Daoy (cell line): ENCODE measurements at places on chromosomes 1 and 21. TPM values are rescaled to one million over a fixed set of nuclear protein-coding genes. Genes with fewer than 3 reads are reported as not detected.

CD84 gene
- not detected in 2 replicates for total RNA-seq

FCRL2 gene
- total RNA-seq, result not detected in 2 replicates

SAMSN1 gene
- total RNA-seq, result 0.63 TPM in 1 of 2 replicates, not detected in the other

MAN1A2 gene
- 45.9 and 46.5 TPM in 2 replicates for total RNA-seq

CLEC20A gene
- not detected in 2 replicates for total RNA-seq

PRAMEF20 gene
- total RNA-seq, result not detected in 2 replicates

DNA sequence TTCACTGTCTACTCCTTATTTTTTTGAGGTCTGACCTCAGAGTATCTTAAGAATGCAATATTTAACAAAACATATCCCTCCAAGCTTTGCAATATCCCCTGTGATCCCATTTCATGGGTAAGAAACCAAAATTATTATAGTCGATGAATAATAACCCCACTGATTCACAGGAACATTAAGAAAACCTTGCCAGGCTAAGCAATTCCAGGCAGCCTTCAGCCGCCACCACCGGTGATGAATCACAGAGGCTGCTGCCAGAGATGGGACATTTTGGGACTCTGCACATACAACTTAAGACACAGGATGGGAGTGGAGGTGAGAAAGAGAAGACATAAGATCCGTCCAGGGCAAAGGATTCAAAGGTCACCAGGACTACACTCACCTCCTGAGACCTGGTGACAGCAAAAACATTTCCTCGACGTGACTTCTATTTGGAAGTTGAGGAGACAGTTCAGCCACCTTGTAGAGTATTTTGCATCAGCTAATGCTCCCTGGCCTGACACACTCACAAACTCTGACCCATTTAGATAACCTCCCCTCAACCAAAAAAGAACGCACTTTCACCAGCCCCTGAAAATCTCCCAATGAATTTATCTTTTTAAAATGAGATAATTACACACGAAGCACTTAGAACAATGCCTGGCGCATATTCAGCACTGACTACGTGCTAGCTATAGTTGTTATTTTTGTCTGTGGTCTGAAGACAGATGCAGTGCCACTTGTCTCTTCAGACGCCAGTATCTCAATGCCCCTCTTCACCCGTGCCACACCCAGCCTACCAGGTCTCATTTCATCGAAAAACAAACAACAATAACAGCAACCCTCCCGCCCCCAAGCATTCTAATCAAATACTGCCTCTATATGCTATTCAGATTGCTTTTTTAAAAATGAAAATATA, 17.8 kb upstream of the OVAAL start:
- peak; percentile 32 for DNase-seq

DNA sequence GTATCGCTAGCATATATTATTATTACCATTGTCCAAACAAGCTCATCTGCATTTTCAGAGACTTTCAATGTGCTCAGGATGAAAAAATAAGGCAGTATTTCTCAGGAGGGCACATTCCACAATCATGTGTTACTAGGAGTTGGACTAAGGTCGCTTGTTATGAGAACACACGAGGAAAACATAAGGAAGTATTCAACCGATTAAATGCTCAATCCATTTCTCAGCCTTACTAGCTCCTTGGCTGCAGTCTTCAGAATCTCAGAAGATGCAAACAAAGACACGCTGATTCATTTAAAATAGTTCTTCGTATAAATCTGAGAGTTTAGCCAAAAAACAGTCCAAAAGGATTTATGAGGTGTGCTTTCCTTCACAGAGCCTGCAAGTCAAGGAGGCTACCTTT, 82.0 kb upstream of the JAK1 start:
- no peak for DNase-seq

DNA sequence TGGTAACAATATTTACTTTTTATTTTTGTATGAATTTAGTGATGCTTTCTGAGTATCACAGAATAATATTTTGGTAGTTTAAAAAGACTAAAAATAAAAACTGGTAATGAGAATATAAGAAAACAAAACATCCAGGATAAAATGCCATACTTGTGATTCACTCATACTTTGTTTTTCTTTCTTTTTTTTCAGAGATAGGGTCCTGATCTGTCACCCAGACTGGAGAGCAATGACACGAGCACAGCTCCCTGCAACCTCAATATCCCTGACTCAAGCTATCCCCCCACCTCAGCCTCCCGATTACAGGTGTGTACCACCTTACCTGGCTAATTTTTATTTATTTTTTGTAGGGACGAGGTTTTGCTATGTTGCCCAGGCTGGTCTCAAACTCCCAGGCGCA, 64.2 kb upstream of the ADAM30 start:
- DNase-seq, result peak; percentile 30

- no peak for DNase-seq
Measured at GRCh38 chr1:2523191-2523890, 3.1 kb downstream of the PANK4 start.

- no peak for DNase-seq
Measured at GRCh38 chr1:203554071-203554470, 60.1 kb downstream of the OPTC start.

DNA sequence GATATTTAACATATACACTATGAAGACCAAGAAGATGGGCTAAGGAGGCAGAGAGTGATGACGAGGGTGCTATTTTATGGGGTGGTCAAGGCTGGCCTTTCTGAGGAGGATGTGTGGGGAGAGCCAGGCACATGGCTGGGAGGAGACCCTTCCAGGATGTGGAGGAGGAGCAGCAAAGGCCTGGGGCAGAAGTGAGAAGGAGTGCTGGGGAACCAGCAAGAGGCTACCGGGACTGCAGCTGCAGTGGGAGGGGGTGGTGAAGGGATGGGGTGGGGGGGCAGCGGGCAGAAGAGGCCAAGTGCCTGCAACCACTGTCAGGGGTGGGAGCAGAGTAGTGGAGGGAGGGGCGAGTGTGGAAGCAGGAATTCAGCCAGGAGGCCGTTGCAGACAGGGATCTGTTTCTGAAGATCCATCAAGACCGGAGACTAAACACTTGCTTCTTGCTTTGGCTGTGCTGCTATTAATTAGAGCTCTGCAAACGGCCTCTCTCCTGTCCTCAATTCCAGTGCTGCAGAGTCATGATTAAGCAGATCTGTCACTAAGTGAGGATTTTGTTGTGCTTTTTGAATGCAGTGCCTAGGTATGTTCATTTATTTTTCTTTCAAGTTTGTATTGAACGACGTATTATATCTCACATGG, 89.9 kb downstream of the IER5 start:
- no peak for DNase-seq

DNA sequence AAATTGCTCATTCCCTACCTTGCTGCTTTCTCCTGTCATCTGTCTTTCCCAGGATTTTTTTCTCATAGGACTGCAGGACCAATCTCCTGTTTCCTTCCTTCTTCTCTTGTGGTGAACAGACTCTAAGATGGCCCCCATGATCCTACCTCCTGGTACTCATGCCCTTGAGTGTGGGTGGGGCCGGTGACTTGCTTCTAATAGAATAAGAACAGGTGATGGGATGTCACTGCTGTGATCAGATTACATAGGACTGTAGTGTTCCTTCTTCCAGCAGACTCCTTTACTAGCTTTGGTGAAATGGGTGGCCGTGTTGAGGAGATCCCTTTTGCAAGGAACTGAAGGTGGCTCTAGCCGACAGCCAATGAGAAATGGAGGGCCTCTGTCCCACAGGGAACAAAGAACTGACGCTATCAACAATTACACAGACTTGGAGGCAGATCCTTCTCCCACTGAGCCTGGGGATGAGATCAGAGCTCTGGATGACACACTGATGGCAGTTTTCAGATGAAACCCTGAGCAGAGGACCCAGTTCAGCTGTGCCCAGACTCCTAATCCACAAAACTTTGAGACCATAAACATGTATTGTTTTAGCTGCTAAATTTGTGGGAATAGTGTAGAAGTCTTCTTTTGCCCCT, 7.5 kb downstream of the GSTM3 start:
- no peak for DNase-seq

- DNase-seq, result no peak
Measured at GRCh38 chr1:207056673-207057072, 3.6 kb downstream of the PFKFB2 start.

DNA sequence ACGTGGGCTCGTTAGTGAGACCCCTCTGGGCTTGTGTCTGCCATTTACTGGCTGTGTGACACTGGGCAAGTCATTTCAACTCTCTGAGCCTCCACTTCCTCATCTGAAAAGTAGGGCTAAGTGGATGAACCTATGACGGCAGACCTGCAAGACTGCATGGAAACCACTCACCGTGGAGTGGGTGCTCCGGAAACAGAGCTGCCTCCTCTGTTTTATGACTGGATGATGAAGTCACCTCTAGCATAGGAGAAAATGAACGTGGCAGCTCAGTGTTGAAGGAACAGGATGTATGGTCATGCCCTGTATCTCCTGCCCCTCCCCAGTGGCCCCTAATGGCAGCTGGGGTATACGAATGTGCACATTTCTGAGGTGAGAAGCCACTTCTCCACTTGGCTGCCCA, 40.5 kb downstream of the STPG1 start:
- no peak for DNase-seq

DNA sequence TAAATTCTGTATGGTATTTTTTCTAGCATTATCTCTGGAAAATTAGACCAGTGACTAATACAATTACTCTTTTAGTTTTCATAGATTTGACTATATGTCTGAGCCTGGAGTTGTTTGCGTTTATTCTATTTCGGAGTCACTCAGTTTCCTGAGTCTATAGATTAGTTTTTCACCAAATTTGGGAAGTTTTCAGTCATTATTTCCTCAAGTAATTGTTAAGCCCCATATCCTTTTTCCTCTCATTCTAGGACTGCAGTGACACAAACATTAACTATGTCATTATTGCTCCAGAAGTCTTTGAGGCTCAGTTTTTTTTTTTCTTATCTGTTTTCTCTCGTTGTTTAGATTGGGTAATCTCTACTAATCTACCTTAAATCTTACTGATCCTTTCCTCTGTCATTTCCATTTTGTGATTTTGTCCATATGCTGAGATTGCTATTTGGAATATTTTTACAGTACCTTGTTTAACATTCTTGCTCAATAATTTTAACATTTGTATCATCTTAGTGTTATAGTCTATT, 886.2 kb downstream of the LTN1 start:
- no peak for DNase-seq

DNA sequence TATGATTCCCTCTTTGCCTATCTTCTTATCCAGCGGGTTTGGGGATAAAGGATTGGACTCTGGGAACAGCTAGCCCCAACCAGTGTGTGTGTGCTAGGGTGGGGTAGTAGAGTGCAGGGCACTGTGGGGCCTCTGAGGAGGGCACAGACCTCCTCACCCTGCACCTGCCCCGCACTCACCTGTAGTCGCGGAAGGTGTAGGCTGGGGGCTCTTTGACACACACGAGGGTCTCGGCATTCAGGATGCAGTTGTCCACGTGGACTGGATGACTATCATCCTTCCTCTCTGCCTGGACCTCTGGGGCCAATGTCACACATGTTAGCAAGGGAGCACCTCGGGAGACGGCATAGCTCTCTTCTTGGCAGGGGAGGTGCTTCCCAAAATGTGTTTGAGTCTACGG, 8.0 kb upstream of the CLDN19 start:
- DNase-seq, result no peak

DNA sequence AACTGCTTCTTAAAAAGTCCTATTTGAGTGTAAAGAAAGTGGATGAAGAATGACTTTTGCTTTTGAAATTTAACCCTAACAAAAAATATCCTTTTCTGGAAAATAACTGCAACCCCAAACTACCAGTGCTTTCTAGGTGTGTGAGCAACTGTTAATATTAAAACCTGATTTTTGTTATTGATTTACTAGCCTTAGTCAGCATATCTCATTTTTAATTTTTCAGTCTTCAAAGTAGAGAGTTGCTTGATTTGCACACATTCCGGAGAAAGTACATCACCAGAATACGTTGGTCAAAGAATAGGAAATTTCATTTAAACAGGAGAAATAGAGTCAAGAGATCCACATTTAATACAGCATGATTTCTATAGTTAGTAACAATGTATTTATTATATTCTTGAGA, 141.8 kb upstream of the ADAMTS5 start:
- no peak for DNase-seq

GRCh38 chr1:198275597-198275996, 118.8 kb downstream of the NEK7 start:
- DNase-seq, result no peak

DNA sequence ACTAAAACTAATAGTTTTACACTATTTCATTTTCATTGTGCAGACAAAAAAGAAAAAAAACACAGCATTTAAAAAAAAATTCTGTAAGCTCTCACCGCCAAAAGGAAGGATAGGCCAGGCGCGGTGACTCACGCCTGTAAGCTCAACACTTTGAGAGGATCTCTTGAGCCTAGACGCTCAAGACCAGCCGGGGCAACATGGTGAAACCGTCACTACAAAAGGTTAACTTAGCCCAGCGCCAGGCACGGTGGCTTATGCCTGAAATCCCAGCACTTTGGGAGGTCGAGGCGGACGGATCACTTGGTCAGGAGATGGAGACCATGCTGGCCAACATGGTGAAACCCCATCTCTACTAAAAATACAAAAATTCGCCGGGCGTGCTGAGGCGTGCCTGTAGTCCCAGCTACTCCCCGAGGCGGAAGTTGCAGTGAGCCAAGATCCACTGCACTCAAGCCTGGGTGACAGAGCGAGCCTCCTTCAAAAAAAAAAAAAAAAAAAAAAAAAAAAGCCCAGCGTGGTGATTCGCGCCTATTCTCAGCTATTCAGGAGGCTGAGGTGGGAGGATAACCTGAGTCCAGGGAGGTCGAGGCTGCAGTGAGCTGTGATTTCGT, 14.3 kb upstream of the SPEN start:
- DNase-seq, result peak; percentile 79

- DNase-seq, result no peak
Measured at GRCh38 chr1:161235957-161236775, 1.8 kb downstream of the NR1I3 start.

DNA sequence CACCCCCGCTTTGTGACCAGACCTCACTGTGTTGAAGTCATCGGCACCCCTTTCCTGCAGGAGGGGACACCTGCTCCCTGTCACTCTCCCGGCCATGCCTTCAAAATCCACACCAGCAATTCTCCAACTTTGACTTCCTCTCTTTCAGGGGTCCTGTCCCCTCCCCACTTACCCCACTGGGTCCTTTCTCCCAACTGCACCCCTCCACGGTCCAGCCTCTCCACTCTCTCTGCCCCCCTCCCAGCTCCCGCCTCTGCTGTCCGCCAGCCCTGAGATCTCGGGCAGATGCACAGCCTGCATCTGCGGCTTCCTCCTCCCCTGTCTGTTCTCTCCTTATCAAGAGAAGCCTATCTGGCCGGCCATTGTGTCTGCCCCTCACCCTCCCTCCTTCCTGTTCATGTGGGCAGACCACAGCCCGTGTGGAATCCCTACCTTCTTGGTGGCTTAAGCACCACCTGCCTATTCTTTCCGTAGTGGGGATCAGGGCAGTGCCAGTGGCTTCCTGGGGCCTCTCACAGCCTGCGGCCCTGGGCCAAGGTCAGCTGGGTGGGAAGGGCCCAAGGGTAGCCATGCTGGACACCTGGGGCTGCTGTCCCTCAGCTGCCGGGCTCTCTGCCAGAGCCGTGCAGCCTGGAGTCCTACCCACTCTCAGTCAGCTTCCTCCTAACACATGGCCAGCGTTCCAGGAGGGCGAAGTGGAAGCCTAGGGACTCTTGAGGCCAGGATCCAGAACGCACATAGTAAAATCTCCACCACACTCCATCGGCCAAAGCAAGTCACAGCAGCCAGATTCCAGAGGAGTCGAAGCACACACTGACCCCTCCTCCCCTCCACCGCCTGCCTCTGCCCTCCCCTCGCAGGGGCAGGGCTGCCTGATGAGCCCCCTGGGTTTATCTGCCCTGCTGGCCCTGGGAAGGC, 5.1 kb upstream of the HES4 start:
- DNase-seq, result peak; percentile 60
